Activated CD8-positive, alpha-beta memory T cell treated with anti-CD3 and anti-CD28 coated beads for 24 hours (primary cell): ENCODE measurements at places on chromosomes 7 and 10.

GRCh38 chr7:151735851-151736402, 141.0 kb downstream of the PRKAG2 start:
- DNase-seq: no peak

GRCh38 chr10:104351061-104351702, 2.5 kb upstream of the CFAP58 start:
- no peak for DNase-seq

DNA sequence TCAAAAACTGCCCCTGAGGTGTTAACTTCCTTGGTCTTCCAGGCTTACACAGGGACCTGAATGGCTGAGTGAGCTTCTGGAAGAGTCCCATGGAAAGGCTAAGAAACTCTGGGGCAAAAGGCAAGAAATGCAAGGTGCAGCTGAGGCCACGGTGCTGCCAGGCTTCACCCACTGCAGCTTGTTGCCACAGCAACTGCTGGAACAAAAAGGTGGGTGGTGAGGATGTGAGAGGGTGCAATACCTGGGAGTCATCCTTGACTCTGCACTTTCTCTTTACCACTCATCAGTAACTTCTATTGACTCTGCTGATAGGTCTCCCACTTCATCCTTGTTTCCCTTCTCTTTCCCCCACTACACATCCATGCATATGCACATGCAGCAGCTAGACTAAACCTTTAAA, 258.6 kb downstream of the BMPER start:
- no peak for DNase-seq

GRCh38 chr10:70659306-70659705, 13.0 kb upstream of the ADAMTS14 start:
- no peak for DNase-seq

GRCh38 chr7:91201442-91202113, 62.7 kb upstream of the FZD1 start:
- DNase-seq: no peak

DNA sequence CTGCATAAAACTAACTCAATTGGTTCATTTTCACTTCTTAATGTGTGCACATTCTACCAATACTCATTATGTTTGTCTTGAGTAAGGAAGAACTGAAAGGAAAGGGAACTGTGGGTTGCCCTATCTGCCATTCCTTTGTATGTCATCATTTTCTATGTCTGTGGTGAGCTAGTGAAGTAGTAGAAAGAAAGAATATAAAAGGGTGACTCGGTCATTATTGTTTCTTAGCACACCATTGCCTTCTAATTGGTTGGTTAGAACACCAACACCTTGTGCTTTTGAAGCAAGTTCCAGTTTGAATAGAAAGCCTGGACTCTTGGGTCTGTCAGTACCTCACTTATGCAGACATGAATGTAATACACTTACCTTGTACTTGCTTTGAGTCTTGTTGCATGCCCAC, 64.3 kb upstream of the MDFIC start:
- no peak for DNase-seq

- no peak for DNase-seq
These were observed 177.7 kb upstream of the COL1A2 start for GRCh38 chr7:94216944-94217461.
